Right atrium auricular region (tissue), 2 donors: ENCODE measurements at places on chromosomes 5 and 9. TPM values are rescaled to one million over a fixed set of nuclear protein-coding genes. Genes with fewer than 3 reads are reported as not detected.

GRCh38 chr9:131950487-131950886 is 129.2 kb downstream of the MED27 start:
- H3K4me3 ChIP-seq, result no peak overlapping the region
- no peak for DNase-seq
- no peak overlapping the region for H3K27ac ChIP-seq
- H3K27me3 ChIP-seq, result no peaks in the 10 kb centered on the region
- H3K36me3 ChIP-seq, result no peaks in the 10 kb centered on the region
- H3K4me1 ChIP-seq, result peaks cover 17% of the 10 kb centered on the region

DNA sequence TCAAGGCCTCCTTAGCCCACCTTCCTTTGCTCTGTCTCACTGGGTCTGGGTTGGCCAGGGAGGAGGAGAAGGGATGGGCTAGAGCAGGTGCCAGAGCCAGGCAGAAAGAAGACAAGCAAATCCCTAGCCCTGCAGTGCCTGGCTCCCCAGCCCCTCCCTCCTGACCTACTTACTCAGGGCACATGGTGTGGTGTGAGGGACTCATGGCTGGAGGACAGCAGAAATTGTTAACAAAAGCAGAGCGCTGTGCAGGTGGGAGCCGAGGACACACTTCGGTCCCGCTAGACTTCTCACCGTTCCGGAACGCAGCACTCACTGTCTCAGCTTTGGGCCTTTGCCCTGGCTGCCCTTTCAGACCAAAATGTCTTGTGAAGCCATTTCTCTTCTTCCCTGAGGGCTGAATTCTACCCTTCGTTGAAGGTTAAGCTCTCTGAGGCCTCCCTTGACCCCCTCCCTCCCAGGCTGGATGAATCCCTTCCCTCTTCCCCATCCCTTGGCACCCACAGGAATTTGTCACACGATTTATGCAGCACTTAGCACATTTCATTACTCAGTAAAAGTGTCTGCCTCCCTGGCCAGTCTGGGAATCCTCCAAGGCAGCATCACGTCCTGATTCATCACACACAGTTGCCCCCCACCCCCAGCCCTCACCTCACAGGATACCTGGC is 263.9 kb upstream of the TRPC7 start:
- H3K4me1 ChIP-seq, result no peaks in the 10 kb centered on the region
- no peak overlapping the region for H3K27ac ChIP-seq
- H3K36me3 ChIP-seq, result no peaks in the 10 kb centered on the region
- no peaks in the 10 kb centered on the region for H3K27me3 ChIP-seq
- H3K4me3 ChIP-seq, result no peak overlapping the region

- no peaks in the 10 kb centered on the region for H3K4me1 ChIP-seq
- H3K27me3 ChIP-seq, result no peaks in the 10 kb centered on the region
- no peaks in the 10 kb centered on the region for H3K36me3 ChIP-seq
Measured at GRCh38 chr5:122195802-122196394, 66.6 kb downstream of the ZNF474 start.

DNA sequence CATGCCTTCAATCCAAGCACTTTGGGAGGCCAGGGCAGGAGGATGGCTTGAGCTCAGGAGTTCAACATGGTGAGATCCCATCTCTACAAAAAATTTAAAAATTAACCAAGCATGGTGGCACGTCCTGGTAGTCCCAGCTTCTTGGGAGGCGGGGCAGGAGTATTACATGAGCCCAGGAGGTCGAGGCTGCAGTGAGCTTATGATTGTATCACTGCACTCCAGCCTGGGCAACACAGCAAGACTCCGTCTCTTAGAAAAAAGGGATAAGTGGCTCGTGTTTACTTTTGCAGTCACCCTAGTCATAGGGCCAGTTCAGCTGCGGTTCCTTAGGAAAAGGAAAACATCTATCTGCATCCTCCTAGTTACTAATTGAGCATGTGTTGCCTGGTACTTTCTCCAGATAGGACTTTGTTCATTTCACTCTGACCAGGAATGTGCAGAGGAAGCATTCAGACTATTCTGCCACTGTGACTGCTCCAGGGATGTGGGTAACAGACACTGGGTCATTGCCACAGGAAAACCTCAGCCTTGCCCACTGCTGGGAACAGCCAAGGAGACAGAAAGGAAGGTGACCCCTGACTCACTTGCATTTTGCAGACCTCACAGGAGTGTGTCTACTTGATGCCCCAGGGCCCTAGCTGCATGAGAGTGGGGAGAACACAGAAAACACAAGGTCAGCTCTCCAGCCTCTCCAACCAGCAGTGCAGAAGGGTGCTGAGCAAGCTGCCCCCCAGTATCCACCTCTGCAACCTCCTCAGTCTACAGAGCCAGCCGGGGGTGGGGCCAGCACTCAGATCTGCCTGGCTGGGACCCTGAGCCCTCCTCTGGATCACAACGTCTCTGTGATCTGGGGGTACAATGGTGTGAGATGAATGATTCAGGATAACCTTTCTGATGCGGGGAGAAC is 33.9 kb upstream of the ALDH1B1 start:
- no peak overlapping the region for H3K4me3 ChIP-seq
- no peak for DNase-seq
- no peaks in the 10 kb centered on the region for H3K27me3 ChIP-seq
- H3K27ac ChIP-seq, result no peak overlapping the region

- H3K36me3 ChIP-seq, result no peaks in the 10 kb centered on the region
- no peaks in the 10 kb centered on the region for H3K4me1 ChIP-seq
- H3K27me3 ChIP-seq, result no peaks in the 10 kb centered on the region
- DNase-seq, result no peak
- H3K4me3 ChIP-seq, result no peak overlapping the region
- no peak overlapping the region for H3K27ac ChIP-seq
Measured at GRCh38 chr5:40485021-40485998, 194.4 kb upstream of the PTGER4 start.

DNA sequence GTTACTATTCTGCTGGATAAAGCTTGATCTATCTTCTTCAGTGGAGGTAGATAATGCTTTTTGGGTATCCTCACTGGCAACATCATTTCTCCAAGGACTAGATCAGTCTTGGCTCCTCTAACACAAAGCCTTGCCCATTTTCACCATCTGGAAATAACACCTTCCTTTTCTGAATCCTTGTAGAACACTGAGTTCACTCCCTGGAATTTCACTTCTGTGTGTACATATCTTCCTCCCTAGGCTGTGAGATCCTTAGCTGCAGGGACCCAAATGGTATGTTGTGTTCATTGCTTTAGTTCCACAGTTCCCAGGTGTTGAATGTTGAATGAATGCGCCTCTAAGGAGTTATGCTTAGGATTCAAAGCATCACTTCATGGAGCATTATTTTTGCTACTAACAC is 16.7 kb upstream of the SLC36A1 start:
- H3K4me1 ChIP-seq, result no peaks in the 10 kb centered on the region
- no peak for DNase-seq
- no peak overlapping the region for H3K4me3 ChIP-seq
- no peaks in the 10 kb centered on the region for H3K36me3 ChIP-seq

The CDKN2B gene
- total RNA-seq, result 3.9 TPM

The PCDHB13 gene
- total RNA-seq, result 4.2 TPM

DNA sequence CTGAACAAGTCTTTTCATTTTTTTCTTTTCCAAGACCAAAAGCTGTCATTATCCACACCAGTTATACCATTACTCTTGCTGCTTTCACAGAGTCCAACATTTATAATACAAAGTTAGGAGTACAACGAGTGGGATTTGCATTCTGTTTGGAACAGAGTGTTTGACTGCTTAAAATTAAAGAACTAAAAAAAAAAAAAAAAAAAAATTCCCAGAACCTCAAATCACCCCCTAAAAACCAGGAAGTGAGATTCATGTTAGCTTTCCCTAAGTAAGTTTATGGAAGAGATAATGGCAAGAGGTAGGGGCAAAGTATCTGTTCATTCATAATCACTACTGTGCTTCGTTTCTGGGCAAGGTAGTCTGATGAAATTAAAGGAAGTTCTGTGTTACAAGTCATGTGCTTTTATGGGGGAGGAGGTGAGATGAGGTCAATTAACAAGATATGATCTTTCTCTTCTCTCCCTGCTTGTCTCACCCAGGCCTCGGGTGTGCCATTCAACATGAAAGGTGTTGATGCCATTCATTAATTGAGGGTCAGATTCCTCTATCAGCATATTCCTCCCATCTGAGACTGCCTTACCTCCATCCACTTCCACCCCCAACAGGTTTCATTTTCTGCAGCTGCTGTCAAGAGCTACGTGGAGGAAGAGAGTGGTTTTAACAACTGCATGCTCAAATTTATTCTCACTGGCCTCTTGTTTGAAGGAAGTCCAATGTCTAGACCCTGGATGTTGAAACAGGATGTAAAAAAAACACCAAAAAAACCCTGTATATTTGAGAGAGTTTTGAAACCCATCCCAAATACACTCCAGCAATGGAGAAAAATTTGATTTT is 58.1 kb downstream of the MARCHF3 start:
- peaks cover 39% of the 10 kb centered on the region for H3K4me1 ChIP-seq
- DNase-seq, result no peak
- H3K27me3 ChIP-seq, result no peaks in the 10 kb centered on the region
- no peak overlapping the region for H3K27ac ChIP-seq
- no peaks in the 10 kb centered on the region for H3K36me3 ChIP-seq
- no peak overlapping the region for H3K4me3 ChIP-seq
